ENCODE measurements at places on chromosomes 1 and 21. TPM values are rescaled to one million over a fixed set of nuclear protein-coding genes. Genes with fewer than 3 reads are reported as not detected.

Gene ASTN1
- total RNA-seq, result not detected

Gene PAQR6
- 21.5 TPM for total RNA-seq

Gene FMO2
- total RNA-seq, result not detected

Gene SNAPIN
- 63.7 TPM for total RNA-seq

Gene CHIA
- total RNA-seq, result not detected

Gene NHLH1
- 0.20 TPM for total RNA-seq

Gene WDR64
- not detected for total RNA-seq

Gene PLEKHN1
- total RNA-seq, result 7.9 TPM

DNA sequence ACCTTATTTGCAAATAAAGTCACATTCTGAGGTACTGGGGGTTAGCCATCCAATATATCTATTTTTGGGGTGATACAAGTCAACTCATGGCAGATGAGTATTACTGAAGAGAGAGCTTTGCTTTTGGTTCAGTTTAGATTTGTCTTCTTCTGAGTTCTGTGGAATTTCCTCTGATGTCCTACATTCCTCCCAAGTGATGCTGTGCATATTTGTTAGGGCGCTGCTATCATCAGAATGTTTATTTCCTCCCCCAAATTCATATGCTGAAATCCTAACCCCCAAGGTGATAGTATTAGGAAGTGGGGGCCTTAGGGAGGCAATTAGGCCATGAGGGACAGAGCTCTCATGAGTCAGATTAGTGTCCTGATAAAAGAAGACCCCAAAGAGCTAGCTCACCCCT, 96.2 kb upstream of the WLS start:
- H3K4me1 ChIP-seq, result peaks cover 28% of the 10 kb centered on the region
- H3K36me3 ChIP-seq, result peaks cover 5% of the 10 kb centered on the region
- no peak overlapping the region for H3K4me3 ChIP-seq
- H3K27me3 ChIP-seq, result no peaks in the 10 kb centered on the region

DNA sequence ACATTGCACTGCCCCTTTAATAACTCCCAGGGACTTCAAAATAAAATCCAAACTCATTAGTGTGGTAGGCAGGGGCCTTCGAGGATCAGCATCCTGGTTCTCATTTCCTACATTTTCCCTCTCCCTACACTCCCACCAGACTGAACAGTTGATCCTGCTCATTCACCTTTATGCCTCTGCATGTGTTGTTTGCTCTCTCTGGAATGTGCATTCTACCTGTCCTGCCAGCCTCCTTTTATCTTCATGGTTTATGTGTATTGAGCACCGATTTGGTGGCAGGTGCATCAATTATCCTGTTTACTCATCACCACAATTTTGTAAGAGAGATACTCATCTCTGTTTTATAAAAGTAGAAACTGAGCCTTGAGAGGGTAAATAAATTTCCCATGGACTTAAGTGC, 125.0 kb downstream of the ADSS2 start:
- H3K36me3 ChIP-seq, result peaks cover 13% of the 10 kb centered on the region
- peaks cover 51% of the 10 kb centered on the region for H3K4me1 ChIP-seq
- no peak overlapping the region for H3K4me3 ChIP-seq
- peak overlapping the region; percentile 97 for H3K27ac ChIP-seq
- H3K27me3 ChIP-seq, result no peaks in the 10 kb centered on the region
- DNase-seq, result no peak

DNA sequence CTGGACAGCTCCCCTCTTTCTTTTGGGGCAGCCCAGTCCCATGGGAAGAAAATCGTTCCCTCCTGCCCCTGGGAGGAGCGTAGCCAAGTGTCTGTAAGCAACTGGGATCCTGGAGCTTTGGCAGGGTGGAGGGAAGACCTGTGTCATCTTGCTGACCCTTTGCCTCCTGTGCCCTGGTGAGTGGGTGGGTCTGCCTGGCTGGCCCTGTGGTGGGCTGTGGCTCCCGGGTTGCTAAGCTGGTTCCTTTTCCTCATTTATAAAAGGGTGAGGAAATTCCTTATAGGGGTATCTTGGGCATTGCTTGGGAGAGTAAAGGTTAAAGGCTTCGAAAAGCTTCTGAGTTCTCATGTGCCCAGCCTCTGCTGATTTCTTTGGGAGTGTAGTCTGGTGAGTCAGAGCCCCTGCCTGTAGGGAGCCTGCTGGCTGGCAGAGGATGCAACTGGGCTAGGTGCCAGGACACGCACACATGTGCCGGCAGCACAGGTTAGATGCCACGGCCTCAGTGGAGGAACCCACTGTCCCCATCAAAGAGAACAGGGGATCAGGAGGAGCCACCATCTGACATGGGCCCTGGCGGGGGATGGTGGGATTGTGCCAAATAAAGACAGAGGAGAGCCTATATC, 85.2 kb downstream of the ARHGEF10L start:
- DNase-seq, result peak; percentile 92
- H3K27me3 ChIP-seq, result no peaks in the 10 kb centered on the region
- peaks cover 21% of the 10 kb centered on the region for H3K4me1 ChIP-seq
- H3K4me3 ChIP-seq, result peak overlapping the region; percentile 12
- H3K27ac ChIP-seq, result peak overlapping the region; percentile 17

DNA sequence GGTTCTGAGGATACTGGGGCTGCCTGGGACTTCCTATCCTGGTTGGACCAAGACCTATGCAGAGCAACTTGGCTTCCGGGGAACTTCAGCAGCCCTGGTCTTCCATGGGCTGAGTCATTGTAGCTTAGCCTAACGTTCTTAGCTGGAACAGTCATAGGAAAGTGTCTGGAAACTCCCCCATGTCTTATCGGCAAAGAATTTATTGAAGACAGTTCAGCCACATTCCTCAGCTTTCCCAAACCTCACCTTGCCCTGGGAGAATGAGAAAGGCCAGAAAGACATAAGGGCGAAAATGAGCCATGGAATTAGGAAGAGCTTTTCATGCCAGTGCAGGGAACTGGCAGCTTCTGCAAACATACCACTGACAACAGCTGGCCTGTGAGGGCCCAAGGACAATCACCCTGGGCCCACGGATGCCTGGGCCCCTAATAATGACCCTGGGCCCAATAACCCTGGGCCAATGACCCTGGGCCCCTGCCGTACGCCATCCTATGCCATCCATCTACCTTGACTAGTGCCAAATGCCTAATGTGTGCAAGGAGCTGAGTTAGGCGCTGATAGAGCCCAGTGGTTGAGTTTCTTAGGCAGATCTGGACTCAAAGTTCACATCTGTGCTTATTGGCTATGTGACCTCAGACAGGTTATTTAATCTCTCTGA, 114.4 kb upstream of the GADD45A start:
- H3K36me3 ChIP-seq, result peaks cover 2% of the 10 kb centered on the region
- peak overlapping the region; percentile 76 for H3K27ac ChIP-seq
- H3K4me1 ChIP-seq, result peaks cover 48% of the 10 kb centered on the region
- no peak overlapping the region for H3K4me3 ChIP-seq
- H3K27me3 ChIP-seq, result no peaks in the 10 kb centered on the region

GRCh38 chr1:25743164-25744139, 56.5 kb upstream of the SELENON start:
- H3K27ac ChIP-seq, result no peak overlapping the region
- peaks cover 3% of the 10 kb centered on the region for H3K4me1 ChIP-seq
- H3K36me3 ChIP-seq, result no peaks in the 10 kb centered on the region
- H3K27me3 ChIP-seq, result peaks cover 32% of the 10 kb centered on the region
- DNase-seq, result no peak
- H3K4me3 ChIP-seq, result no peak overlapping the region

GRCh38 chr1:230515451-230516145, 89.5 kb upstream of the PGBD5 start:
- no peak overlapping the region for H3K4me3 ChIP-seq
- peaks cover 22% of the 10 kb centered on the region for H3K27me3 ChIP-seq
- no peaks in the 10 kb centered on the region for H3K4me1 ChIP-seq
- no peak overlapping the region for H3K27ac ChIP-seq
- H3K36me3 ChIP-seq, result no peaks in the 10 kb centered on the region

GRCh38 chr21:35319684-35320283, 270.7 kb upstream of the RUNX1 start:
- H3K27me3 ChIP-seq, result peaks cover 9% of the 10 kb centered on the region
- peaks cover 15% of the 10 kb centered on the region for H3K4me1 ChIP-seq
- H3K36me3 ChIP-seq, result no peaks in the 10 kb centered on the region
- no peak overlapping the region for H3K4me3 ChIP-seq

GRCh38 chr1:206449565-206449964, 20.7 kb upstream of the IKBKE start:
- peaks cover 14% of the 10 kb centered on the region for H3K4me1 ChIP-seq
- H3K4me3 ChIP-seq, result no peak overlapping the region
- no peak overlapping the region for H3K27ac ChIP-seq
- no peak for DNase-seq

- no peak overlapping the region for H3K27ac ChIP-seq
- no peak overlapping the region for H3K4me3 ChIP-seq
- H3K4me1 ChIP-seq, result no peaks in the 10 kb centered on the region
- no peaks in the 10 kb centered on the region for H3K36me3 ChIP-seq
- no peak for DNase-seq
- H3K27me3 ChIP-seq, result peaks cover 13% of the 10 kb centered on the region
Observed at GRCh38 chr21:45578176-45578801, 36.0 kb upstream of the SLC19A1 start.

DNA sequence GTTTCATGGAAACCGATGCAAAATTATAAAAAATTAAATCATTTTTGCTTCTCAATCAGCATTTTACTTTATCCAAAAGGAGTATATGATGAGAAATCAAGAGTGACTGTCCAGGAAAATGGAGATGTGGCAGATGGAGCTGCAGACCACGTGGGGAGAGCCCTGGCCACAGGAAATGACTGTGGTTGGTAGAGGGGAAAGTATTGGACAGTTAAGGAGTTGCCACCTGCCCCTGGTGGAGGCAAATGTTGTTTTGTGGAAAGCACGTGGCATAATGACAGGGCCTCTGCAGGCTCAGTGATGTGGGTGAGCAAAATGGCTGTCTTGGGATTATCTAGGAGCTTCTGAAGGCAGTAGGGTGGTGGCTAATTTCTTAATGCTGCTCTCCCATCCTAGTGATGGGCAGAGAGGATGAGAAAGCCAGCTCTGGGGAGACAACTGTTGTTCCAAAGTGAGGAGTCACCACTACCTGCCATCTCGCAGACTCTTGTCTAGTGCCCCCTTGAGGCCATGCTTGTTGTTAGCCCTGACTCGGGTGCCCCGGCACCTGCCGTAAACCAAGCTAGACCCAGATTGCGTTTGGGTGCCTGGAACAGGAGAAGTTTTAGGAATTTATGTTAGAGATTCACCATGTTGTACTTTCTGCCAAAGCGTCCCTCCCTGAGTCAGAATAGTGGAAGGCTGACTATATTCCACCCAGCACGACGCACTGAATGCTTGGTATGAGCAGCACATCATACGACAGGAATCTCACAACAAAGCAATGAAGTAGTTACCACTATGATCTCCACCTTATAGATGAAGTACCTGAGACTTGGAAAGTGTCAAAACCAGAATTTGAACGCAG, 144.0 kb downstream of the ROR1 start:
- no peaks in the 10 kb centered on the region for H3K36me3 ChIP-seq
- peak; percentile 46 for DNase-seq
- no peak overlapping the region for H3K27ac ChIP-seq
- no peaks in the 10 kb centered on the region for H3K27me3 ChIP-seq
- peaks cover 16% of the 10 kb centered on the region for H3K4me1 ChIP-seq
- H3K4me3 ChIP-seq, result no peak overlapping the region

- H3K27ac ChIP-seq, result no peak overlapping the region
- peaks cover 15% of the 10 kb centered on the region for H3K4me1 ChIP-seq
- H3K36me3 ChIP-seq, result no peaks in the 10 kb centered on the region
- no peaks in the 10 kb centered on the region for H3K27me3 ChIP-seq
Observed at GRCh38 chr1:43048601-43049011, 89.9 kb upstream of the SLC2A1 start.

DNA sequence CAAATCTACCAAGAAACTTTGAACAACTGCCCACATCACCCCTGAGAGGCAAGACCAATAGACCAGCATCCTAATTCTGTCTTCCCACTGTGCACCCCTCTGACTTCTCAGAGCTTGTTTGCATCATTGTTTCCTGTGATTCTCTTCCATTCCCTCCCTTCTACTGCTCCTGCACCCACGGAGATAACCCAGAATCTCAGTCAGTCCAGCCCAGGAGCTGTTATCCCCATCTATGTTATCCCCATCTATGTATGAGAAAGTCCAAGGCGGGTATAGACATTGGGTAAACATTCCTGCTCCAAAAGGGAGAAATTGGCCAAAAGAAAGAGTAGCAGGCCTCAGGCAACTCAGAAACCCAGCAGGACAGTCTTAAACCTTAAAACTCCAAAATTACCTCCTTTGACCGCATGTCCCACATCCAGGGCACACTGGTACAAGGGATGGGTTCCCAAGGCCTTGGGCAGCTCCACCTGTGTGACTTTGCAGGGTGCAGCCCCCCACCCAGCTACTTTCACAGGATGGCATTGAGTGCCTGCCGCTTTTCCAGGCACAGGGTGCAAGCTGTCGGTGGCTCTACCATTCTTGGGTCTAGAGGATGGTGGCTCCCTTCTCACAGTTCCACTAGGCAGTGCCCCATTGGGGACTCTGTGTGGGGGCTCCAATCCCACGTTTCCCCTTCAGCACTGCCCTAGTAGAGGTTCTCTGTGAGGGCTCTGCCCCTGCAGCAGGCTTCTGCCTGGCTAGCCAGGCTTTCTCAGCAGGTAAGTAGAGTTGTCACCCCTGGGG, 414.8 kb downstream of the NPHP4 start:
- DNase-seq, result no peak
- no peak overlapping the region for H3K4me3 ChIP-seq
- no peak overlapping the region for H3K27ac ChIP-seq
